ENCODE measurements at places on chromosomes 1 and 21. TPM values are rescaled to one million over a fixed set of nuclear protein-coding genes. Genes with fewer than 3 reads are reported as not detected.

DNA sequence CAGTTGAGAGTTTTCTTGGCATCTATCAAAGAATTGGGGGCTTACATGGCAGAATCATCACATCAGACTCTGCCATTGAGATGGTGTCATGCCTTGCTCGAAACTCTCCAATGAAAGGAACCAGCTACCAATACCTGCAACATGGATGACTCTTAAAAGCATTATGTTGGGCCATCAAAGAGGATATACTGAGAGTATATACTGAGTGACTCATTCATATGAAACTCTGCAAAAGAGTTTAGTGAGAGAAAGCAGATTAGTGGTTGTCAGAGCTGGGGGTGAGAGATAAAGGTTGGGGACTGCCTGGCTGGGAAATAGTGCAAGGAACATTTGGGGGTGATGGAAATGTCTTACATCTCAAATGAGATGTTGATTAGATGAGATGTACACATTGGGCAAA is 14.7 kb upstream of the HMGB4 start:
- DNase-seq: no peak

GRCh38 chr21:37700641-37701202 is 215.5 kb downstream of the KCNJ6 start:
- DNase-seq: peak; percentile 84

GRCh38 chr1:112833806-112834205 is 118.7 kb upstream of the PPM1J start:
- peak; percentile 43 for DNase-seq

The PALMD gene
- total RNA-seq: 1.1 TPM

The SHE gene
- not detected for total RNA-seq

The ZNF648 gene
- not detected for total RNA-seq

All from IMR-90 (cell line).